8988T (cell line): ENCODE measurements at places on chromosomes 6 and 20.

GRCh38 chr6:143243786-143244185, 183.1 kb downstream of the AIG1 start:
- no peak for DNase-seq

GRCh38 chr20:40844332-40844731, 155.3 kb upstream of the MAFB start:
- DNase-seq, result no peak

DNA sequence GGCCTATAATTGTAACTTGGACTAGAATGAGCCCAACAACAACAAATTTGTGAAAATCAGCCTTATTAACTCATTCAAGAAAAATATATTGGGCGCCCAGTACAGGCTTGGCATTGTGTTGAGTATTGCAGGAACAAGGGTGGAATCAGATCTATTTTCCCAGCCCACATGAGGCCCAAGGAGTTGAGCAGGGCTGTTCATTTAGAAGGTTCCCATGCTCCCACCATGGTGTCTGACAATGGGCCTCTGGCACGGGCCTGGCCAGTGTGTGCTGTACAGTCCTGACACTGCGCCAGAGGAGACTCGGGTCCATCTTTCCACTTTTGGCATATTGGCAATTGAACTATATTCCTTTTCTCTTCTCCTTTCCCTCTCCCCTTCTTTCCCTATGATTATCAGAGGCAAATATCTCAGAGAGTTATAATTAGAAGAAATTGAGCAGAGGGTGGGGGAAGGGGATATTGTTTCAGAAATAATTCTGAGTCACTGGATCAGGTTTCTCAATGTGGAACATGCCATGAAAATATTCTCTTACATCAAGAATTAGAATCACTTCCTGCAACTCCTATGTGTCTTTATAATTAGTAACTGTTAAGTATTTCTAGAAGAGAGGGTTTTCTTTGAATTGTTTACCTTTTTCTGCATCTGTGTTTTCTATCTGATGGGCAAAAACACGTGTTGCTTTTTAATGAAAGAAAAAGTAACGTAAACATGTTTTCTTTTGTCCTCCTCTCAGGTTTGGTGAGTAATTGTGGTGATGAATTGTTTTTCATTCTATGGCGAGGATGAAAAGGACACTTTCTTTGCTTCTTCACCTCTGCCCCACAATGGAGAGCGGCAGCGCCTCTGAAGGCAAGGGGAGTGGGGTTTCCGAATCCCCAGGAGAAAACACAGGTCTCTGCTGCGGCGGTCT, 209.4 kb downstream of the FOXA2 start:
- no peak for DNase-seq

GRCh38 chr20:23349338-23350195, 1.0 kb upstream of the NXT1 start:
- DNase-seq, result peak; percentile 70

DNA sequence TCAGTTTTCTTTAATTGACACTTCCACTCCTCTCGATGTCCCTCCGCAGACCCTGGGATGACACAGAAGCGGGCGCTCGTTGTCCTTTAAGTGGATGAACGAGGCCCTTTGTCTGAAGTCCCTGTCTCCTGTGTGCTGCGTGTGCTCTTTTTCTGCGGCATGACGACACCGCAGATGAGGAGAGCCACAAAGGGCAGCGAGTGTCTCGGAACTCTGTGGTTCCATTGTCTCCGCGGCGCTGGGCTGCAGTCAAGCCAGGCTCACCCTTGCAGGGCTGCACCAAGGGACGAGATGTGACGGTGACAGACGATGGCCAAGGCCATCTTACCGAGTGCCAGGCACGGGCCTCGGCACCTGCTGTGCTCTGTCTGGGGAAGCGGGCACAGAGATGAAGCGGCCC, 10.6 kb downstream of the PRR18 start:
- no peak for DNase-seq

GRCh38 chr20:22339091-22339881, 245.1 kb downstream of the FOXA2 start:
- no peak for DNase-seq

GRCh38 chr20:9015984-9016324, 52.9 kb upstream of the PLCB4 start:
- no peak for DNase-seq

GRCh38 chr6:168493976-168494375, 53.0 kb downstream of the SMOC2 start:
- DNase-seq, result no peak

- no peak for DNase-seq
Observed at GRCh38 chr6:82353848-82354247, 9.8 kb upstream of the TPBG start.

DNA sequence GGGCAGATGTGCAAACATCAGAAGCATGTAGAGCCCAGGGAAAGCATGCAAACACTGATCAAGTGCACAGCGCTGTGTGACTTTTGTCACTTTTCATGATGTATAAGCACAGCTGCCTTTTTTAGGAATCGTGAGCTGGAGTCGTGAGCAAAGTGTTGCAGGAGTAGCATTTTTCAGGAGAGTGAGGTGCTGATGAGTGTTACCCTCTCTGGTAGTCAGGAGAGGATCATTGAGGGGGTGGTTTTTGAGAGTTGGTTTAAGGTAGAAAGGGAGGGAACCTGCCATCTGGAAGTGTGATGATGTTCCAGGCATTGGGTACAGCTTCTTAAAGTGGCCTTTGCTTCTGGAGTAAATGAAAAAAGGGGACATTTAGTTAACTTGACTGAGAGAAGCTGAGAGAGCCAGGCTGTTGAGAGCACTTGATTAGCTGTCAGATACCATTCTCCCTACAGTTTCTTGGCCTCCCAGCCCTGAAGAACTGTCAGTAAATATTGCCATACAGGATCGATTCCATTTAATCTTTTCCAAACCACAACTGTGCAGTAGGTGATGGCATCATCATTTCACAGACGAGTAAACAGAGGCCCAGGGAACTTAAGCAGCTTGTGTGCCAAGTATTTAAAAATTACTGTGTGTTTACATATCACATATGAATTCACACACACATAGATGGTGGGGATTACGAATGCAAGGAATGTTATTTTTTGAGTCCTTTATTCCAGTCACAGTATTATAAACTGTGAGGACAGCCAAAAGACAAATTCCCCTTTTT, 28.9 kb downstream of the TPD52L1 start:
- no peak for DNase-seq

- DNase-seq, result no peak
Observed at GRCh38 chr20:8361006-8361652, 229.1 kb downstream of the PLCB1 start.

GRCh38 chr6:26335231-26335630, 29.8 kb upstream of the BTN3A2 start:
- no peak for DNase-seq

GRCh38 chr6:1383729-1384548, 5.4 kb upstream of the FOXF2 start:
- DNase-seq, result no peak

GRCh38 chr6:1403851-1404712, 14.7 kb downstream of the FOXF2 start:
- DNase-seq, result no peak
